ENCODE measurements at places on chromosomes 5 and 9.
A peak's percentile ranks its signal among the peaks of the same experiment; 100 is the strongest.

GRCh38 chr9:5696884-5697283, 68.0 kb downstream of the RIC1 start:
- DNase-seq = no peak

- no peak for DNase-seq
Observed at GRCh38 chr5:110288766-110289511, 437.5 kb downstream of the TMEM232 start.

GRCh38 chr9:37187292-37187691, 66.9 kb downstream of the ZCCHC7 start:
- DNase-seq = no peak

- no peak for DNase-seq
Observed at GRCh38 chr9:99438596-99438995, 216.5 kb downstream of the SEC61B start.

- no peak for DNase-seq
Observed at GRCh38 chr9:86827893-86828292, 119.4 kb downstream of the GAS1 start.

DNA sequence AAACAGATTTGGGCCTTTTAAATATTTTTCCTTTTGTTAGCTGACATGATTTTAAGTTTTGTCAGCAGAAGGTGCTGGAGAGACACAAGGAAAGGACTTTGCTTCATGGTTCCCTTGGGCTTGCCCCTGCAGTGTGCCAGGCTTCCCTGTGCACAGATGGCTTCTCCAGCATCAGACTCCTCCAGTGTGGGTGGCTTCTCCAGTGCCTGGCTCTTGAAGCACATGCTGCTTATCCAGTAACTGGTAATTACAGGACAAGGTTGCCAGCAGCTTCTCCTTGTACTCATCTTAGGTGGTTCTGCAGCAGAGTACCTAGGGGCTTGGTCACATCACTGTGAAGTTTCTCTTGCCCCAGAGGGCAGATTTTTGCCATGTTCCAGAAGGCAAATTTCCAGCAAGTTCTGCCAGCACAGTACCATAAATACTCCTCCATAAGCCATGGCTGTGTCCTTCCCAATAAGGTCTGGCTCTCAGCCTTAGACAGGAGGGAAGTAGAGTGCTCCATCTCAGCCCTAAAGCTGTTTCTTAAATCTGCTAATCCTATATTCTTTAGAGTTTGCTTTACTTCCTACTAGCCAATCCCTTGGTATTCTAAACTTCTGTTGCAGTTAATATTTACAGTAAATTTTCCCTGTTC, 62.4 kb downstream of the PJA2 start:
- DNase-seq = no peak

DNA sequence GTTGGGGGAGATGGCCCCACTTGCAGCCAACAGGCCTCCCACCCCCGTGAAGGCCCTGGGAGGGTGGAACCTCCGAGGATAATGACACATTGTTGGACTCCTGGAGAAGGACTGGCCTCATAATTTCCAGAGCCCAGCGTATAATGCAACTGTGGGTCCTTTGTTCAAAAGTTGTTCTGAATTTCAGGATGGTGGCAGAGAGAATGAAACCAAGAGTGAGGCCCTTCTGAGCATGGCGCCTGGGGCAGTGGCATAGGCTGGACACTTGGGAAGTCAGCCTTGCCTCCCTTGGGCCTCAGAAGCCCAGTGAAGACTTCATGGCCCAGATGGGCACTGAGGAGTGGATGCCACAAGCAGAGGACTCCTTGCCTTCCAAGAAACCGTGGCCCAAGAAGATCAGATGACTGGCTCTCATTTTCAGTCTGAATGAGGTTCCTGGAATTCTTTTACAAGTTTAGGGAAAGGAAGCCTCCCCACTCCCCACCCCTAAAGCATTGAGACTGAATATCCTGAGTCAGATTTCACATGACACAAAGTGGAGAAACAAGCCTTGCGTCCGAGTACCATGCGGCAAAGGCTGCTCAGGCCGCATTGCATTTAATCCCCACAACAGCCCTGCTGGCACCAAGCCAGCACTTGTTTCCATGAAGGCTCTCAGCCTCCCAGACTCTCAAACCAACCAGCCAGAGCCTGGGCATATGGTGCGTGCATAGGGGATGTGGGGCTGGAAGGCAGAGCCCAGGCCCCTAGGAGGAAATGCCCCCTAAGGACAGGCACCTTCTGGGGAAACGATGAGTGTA, 96.7 kb upstream of the SMIM23 start:
- DNase-seq = no peak

GRCh38 chr9:70479880-70480291, 65.4 kb upstream of the KLF9 start:
- no peak for DNase-seq

GRCh38 chr5:177472460-177473442, 683 bp downstream of the DBN1 start:
- DNase-seq = no peak

GRCh38 chr5:170254056-170254455, 21.3 kb downstream of the C5orf58 start:
- no peak for DNase-seq

DNA sequence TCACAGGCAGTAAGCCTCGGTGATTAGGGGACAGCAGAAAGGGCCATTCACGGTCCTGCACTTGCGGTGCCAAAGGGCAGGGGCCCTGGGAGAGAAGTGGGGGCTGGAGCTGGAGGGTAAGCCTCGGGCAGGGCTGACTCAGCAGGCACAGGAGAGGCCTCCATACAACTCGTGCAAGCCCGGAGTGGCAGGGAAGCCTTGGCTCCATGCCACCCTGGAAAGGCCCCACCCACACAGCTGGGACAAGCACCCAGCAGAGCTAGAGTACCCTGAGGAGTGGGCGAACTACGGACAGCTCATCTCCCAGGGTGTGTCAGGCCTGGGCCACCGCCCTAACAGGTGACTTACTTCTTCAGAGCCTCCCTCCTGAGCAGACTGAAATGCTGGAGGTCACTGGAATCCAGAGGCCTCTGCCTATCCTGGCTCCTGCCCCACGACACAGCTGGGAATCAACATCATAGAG, 5.6 kb upstream of the CAMK2A start:
- no peak for DNase-seq

GRCh38 chr9:125906144-125906543, 159.0 kb downstream of the PBX3 start:
- DNase-seq = peak; percentile 11

DNA sequence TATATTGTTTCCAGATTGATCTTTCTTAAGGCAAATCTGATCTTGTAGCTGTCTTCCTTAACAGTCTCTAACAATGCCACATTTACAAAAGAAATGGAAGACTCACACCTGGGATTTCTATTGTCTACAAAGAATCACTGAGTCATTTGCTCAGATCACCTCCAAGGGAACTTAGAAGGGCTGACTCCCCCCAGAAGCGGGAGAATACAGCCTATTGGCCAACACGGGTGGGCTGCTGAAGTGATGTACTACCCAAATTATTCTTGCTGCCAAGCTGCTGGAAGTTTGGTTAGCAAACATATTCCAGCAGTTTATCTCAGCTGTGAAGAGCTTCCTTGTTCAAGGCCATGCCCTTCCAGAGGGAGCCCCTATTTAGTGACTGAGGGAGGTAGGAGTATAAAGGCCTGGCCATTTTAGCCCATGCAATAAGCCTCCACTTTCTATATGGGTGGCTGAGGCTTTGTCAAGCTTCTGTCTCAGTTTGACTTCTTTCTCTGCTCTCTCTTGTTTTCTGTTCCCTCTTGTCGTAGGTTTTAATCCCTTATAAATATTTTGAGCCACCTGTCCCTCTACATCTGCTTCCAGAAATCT, 379.4 kb downstream of the PRR16 start:
- no peak for DNase-seq

GRCh38 chr5:13955896-13956295, 11.4 kb upstream of the DNAH5 start:
- peak; percentile 40 for DNase-seq

DNA sequence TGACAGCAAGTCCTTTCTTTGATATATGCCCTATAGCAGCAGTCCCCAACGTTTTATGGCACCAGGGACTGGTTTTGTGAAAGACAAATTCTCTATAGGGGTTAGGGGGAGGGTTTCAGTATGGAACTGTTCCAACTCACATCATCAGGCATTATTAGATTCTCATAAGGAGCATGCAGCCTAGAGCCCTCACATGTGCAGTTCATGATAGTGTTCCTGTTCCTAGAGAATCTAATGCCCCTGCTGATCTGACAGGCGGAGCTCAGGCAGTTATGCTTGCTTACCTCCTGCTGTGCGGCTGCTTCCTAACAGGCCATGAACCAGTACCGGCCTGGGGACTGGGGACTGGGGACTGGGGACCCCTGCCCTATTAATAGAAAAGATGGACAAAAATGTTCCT, 2.7 kb upstream of the RAPGEF6 start:
- DNase-seq = no peak

DNA sequence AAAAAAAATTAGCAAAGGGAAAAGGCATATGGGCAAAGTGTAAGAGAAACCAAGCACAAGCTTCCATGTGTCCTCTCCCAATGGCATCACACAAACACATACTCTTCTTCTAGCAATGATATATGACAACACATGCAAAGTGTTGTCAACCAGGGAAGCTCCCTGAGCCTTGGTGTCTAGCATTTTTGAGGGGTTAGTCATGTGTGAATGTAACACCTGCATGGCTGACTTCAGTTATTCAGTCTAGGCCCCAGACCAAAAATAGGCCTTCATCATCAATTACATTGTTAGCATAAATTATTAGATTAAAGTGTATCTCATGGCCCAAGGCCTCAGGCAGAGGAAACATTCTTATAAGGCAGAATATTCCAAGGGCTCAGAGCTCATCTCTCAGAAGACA, 450.0 kb downstream of the TLE1 start:
- DNase-seq = no peak

- DNase-seq = no peak
Observed at GRCh38 chr9:136956604-136957003, 4.5 kb downstream of the LCN12 start.

GRCh38 chr9:119101048-119101447, 268.2 kb downstream of the BRINP1 start:
- no peak for DNase-seq

GRCh38 chr9:107636571-107637381, 147.2 kb upstream of the KLF4 start:
- DNase-seq = no peak

GRCh38 chr5:172807766-172808311, 26.2 kb upstream of the ERGIC1 start:
- DNase-seq = no peak

GRCh38 chr5:77209495-77210090, 887 bp upstream of the PDE8B start:
- DNase-seq = no peak

GRCh38 chr9:120715389-120715924, 1.2 kb upstream of the MEGF9 start:
- DNase-seq = peak; percentile 55

GRCh38 chr5:159764283-159765134, 151.8 kb upstream of the ADRA1B start:
- peak; percentile 19 for DNase-seq

GRCh38 chr5:157778121-157778805, 34.8 kb downstream of the LSM11 start:
- no peak for DNase-seq

- DNase-seq = no peak
Observed at GRCh38 chr5:177320879-177321278, 9.2 kb upstream of the MXD3 start.

- no peak for DNase-seq
Observed at GRCh38 chr9:133306242-133307204, 29.5 kb downstream of the SURF6 start.

DNA sequence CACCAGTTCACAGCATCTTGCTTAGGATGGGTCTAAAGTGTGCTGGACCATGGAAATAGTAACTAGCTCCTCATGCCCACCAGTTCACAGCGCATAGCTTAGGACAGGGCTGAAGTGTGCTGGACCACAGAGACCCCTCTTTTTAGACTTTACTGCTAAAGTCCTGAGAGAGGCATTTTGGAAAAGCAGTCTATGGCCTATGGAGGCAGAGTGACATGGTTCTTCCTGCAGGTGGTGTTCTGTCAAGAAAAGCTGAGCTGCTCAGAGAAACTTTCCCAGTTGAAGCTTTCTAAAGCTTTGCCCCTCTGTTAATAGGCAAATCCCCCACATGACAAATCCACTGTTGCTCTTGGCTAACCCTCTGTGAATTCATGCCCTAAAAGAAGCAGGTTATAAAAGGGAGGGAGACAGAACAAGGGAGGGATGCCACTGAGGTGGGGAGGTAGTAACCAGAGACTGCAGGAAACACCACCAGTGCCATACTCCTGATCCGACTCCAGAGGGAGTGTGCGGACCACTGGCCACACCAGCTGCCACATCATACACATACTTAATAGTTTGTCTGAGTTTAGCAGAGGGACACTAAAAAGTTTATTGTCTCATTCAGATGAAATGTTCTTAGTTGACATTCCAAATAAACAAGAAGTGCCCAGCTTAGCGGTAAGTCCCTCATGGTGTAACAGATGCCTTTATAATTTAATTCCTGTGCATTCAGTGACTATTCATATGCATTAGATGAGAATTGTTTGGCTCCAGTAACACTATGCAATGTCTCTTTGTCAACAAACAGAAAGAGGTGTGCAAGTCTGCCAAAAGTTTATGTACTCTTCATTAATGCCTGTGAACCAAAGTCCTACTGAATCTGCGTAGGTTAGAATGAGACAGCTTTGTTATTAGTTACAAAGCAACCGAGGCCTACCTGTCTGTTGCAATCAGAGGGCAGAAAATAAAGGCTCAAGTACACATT, 236.2 kb upstream of the NFIL3 start:
- DNase-seq = peak; percentile 5

GRCh38 chr5:23316060-23316591, 191.3 kb upstream of the PRDM9 start:
- no peak for DNase-seq

DNA sequence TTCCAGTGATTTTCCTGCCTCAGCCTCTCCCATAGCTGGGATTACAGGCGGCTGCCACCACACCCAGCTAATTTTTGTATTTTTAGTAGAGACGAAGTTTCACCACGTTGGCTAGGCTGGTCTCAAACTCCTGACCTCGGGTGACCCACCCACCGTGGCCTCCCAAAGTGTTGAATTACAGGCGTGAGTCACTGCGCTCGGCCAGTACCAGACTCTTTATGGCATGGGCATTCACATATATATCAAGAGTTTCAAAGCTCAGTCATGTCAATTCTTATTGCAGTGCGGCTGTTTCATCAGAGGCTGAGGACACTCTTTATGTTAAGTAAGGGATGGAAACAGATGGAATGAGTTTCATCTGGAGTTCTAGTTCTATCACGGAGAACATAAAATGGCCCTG, 315.2 kb upstream of the CDH6 start:
- DNase-seq = no peak

DNA sequence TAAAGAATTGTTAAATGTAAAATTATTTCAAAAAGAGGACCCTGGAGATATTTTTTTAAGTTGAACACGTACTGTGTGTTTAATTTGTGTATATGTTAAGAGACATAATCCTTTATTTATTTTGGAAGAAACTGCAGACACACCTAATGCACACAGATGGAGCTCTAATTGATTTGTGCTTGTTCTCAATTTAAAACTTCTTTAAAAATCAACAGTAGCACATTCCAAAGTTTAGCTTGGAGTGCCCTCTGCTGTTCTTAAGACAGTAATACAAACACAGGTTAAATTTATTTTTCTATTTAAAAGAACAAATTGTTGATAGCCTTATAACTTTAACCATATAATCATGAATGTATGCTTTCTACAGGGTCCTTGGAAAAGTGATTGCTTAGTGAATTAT, 277.6 kb upstream of the ADAMTS16 start:
- peak; percentile 32 for DNase-seq

Data from ACHN (cell line).